Activated CD8-positive, alpha-beta memory T cell treated with anti-CD3 and anti-CD28 coated beads, Interleukin-2, amount 10 ng/mL, durations not matched to agents 7 days and 5 days (primary cell): ENCODE measurements at places on chromosomes 5 and 9.

GRCh38 chr9:122941582-122942234 lies 888 bp downstream of the RABGAP1 start:
- DNase-seq: no peak

GRCh38 chr5:4232084-4232483 lies 636.5 kb downstream of the IRX1 start:
- no peak for DNase-seq

- DNase-seq: no peak
Measured at GRCh38 chr5:77904362-77904761, 128.2 kb upstream of the TBCA start.

- DNase-seq: no peak
Measured at GRCh38 chr9:75482566-75482965, 394.3 kb downstream of the OSTF1 start.

GRCh38 chr5:68898951-68899471 lies 194.8 kb upstream of the SLC30A5 start:
- DNase-seq: no peak

DNA sequence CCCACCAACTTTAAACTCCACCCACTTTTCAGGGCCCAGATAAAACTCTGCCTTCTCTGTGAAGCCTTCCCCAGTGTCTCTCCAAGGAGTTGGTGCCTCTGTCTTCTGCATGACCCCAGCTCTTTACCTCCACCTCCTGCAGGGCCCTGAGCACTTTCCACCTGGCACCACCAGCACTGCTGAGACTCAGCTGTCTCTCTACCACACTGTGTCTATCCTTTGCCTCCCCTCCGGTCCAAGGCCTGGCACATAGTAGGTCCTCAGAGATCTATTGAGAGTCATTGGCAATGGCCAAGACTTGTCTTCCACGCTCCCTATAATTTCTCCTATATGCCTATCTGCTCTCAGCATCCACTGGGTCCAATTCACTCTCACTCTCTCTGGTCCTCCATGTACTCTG lies 12.9 kb upstream of the GABBR2 start:
- DNase-seq: no peak

DNA sequence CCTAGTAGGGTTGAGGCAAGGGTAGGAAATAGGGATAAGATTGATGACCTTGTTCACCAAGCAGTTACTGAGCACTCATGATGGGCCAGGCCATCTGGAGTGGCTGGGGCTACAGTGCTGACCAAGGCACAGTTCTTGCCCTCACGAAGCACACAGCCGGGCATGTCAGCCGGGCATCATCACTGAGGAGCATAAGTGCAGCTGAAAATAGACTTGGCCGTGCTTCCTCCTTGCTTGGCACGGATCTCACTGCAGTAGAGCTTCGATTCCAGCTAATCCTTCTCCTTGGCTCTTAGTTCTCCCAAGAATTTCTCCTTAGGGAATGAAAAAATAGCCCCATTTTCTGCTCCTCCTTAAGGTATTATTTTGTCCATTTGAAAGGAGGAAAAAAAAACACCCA lies 116.6 kb downstream of the NMUR2 start:
- DNase-seq: no peak

- no peak for DNase-seq
Measured at GRCh38 chr9:72396247-72397091, 31.5 kb upstream of the ZFAND5 start.

DNA sequence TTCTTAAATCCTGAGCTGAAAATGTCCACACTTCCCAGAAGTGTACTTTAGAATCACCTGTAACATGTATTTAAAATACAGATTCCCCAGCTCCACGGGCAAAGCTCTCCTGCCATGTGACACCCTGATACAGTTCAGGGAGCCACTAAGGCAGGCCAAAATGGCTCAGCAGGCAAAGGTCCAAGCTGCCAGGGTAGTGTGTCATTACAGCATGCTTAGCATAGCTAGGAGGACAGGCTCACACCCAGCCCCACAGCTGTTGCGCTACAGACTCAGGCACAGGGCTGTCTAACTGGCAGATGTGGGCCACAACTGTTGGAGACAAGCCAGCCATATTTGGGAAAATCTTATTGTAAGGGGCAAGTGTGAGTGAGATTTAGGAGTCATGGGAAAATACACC lies 73.0 kb downstream of the C9orf85 start:
- DNase-seq: no peak

DNA sequence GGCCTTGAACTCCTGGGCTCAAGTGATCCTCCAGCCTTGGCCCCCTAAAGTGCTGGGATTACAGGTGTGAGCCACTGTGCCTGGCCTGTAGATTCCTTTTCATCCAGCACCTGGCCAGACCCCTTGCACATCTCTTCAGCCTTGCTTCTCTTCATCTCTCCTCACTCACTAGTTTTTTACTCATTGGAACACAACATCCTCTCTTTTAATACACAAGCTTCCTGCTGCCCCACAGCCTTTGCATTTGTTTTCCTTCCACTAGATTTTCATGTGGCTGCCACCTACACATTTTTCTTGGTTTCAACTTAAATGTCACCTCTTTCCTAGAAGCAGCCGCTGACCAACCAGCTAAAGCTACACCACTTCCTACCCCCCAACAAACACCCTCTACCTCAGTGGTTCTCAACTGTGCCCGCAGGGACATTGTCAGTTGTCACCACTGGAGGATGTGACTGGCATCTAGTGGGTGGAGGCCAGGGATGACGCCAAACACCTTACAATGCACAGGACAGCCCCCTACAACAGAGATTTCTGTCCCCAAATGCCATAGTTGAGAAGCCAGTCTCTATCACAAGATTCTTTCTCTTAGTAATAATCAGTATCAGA lies 33.7 kb downstream of the HAVCR1 start:
- peak; percentile 97 for DNase-seq
